ENCODE measurements at places on chromosomes 16 and 17. TPM values are rescaled to one million over a fixed set of nuclear protein-coding genes. Genes with fewer than 3 reads are reported as not detected.

- no peak for DNase-seq
Measured at GRCh38 chr17:8574687-8575086, 55.8 kb downstream of the MYH10 start.

- no peak for DNase-seq
Measured at GRCh38 chr17:48715496-48716399, 6.6 kb downstream of the PRAC1 start.

DNA sequence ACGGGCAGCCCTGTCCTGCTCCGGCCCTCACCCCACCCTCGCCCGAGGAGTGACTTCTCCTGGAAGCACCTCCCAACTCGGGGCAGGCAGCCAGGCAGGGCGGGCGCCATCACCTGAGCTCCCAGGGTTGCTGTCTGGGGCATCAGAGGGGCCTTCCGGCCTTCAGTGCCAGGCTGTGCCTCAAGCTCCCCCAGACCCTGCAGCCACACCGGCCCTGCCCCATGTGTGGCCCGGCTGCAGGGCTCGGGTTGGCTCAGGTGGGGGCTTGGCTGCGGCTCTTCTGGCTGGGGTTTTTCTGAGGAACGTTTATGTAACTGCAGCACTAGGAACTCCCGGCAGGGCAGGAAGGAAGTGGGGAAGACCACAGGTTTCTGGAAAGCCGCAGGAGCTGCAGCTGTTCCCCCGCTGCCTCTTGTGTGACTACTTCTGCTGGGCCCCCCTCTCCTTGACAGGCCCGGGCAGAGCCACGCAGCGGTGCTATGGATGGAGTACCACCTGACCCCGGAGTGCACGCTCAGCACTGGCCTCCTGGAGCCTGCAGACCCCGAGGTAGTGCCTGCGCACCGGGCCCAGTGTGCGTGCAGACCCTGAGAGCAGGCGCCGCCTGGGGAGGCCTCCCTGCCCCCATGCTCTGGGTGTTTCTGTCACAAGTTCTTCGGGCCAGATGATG is 45.6 kb downstream of the PRMT7 start:
- peak; percentile 72 for DNase-seq

- DNase-seq, result no peak
Measured at GRCh38 chr17:13395862-13396261, 205.9 kb downstream of the HS3ST3A1 start.

DNA sequence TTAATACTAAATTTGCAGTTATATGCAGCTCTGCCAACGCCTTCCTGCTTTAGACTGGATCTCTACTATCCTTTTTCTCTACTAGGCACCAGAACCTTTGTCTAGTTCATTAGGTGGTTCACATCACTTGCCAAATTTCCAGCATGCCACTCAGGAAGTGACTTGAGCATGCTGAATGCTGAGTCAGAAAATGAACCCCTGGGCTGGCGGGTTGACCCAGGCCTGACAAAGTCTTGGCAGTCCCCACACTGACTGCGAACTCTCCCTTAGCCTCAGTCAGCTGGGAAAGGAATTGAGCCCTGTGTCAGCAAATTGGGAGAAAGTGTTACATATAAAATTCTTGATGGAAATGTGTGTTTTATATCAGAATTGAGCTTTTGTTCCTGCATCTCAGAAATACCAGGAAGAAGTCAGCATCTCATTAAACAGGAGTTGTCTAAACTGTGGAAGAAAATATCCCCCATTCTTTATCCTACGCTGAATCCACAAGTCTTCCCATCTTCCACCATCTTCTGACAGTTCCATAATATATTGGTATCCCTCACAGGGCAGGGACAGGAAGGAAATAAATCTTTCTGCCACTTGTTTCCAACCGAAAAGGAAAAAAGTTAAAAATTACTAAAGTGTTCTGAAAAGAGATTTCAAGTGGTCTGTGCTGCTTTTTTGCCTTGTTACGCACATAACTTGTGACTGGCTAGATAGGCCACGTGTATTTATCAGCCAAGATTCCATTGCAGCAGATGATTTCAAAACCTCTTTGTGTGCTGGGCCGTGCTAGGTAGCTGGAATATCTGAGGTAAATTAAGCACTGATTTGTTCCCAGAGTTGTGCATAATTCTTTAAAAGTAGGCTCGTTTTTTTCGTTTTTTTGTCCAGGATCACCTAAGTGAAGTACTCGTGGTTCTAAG is 16.7 kb upstream of the SLC12A3 start:
- no peak for DNase-seq

DNA sequence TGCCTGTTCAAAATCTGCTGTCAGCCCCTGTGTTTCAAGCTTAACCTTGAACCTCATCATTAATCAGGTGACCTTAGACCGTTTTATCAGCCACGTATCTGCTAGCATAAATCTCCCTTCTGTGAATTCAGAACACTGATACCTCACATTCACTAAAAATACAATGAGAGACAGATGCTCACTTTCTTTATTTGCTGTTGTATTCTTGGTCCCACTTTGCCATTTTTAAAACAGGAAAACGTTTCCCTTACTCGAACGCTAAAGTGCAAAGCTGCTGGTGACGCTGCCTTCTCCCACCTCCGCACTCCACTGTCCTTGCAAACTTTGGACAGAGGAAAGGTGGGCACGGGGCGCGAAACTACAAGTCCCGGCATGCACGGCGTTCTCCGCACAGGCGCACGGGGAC is 220 bp upstream of the ARHGAP44 start:
- DNase-seq, result no peak

DNA sequence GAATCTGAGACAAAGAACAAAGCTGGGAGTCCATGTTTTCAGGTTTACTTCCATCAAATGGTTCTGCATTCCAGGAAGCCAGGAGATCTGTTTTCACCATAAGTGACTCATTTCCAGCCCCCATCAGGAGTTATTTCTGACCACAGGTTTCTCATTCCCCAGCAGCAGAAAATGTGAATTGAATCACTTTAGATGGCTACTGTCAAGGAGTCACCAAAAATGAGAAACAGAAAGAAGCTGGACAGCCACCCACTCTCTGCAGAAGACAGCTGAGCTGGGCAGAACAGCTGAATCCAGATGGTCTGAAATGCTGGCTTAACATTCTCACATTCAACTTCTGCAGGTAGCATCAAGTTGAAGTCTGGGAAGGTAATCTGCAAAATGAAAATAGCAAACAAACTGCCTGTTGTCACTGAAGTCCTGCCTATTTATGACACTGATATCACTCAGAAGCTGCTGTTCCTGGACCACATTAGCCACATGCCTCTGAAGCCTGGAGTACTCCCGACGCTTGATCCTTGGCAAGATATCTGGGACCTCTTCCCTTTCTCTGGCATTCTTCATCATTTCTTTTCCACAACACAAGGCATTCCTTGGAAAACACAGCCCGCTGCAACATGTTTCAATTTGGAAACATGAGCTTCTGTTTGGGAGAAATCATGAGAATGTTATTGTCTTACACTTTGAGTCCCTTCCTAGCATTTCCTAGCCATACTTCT is 15.3 kb downstream of the CCL11 start:
- DNase-seq, result no peak

DNA sequence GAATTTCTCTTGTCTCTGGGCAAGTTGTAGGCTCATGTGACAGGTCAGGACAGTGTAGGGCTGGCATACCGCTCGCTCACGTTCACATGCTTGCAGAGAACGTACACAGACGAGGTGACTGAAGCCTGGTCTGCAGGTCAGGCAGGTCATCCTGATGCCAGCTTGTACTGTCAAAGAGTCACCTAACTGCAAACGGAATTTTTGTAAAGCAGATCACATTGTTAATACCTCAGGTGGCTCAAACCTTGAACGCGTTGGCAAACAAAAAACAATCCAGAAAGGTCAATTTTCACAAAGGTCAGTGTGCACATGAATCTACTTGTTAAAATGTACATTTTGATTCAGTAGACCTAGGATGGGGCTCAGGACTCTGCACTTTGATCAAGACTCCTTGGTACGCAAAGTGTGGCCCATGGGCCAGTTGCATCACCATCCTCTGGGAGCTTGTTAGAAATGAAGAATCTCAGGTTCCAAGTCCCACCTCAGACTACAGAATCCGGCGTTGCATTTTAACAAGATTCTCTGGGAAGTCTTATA is 28.6 kb downstream of the ANKRD40 start:
- no peak for DNase-seq

GRCh38 chr17:49450735-49451134 is 36.1 kb upstream of the PHB1 start:
- DNase-seq, result no peak

DNA sequence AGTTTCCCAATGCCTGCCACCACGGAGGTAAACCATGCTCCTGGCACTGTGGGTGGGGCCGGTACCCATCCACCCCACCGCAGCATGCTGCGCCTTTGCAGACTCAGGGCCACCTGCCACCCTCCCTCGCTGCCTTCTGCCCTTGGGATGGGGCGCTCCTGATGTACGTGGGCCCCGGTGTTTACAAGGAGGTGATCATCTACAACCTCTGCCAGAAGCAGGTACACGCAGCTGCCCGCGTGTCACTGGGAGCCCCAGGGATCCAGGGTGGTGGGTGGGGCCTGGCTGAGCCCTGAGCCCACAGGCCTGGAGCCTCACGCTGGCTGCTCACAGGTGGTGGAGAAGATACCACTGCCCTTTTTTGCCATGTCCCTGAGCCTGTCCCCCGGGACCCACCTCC is 1.4 kb upstream of the RHOT2 start:
- DNase-seq, result no peak

- DNase-seq, result peak; percentile 37
Measured at GRCh38 chr17:81513372-81513752, 763 bp upstream of the ACTG1 start.

- DNase-seq, result no peak
Measured at GRCh38 chr16:1030473-1030901, 42.1 kb upstream of the SSTR5 start.

GRCh38 chr16:2829501-2830354 is at the start of gene ZG16B:
Gene ZG16B, plus strand, starts transcription at chr16:2830303. Its CDS starts 139 bp downstream, at chr16:2830442.
- no peak for DNase-seq

GRCh38 chr17:41212524-41213169 is 13.8 kb upstream of the KRTAP9-2 start:
- DNase-seq, result no peak

The SULT1A1 gene
- 21.6 TPM for total RNA-seq

The CHST4 gene
- total RNA-seq, result not detected

The ZNF597 gene
- 2.3 TPM for total RNA-seq

The ATP2A1 gene
- 0.56 TPM for total RNA-seq

The KRTAP4-3 gene
- not detected for total RNA-seq

The XYLT1 gene
- 45.3 TPM for total RNA-seq

The SMIM5 gene
- 2.4 TPM for total RNA-seq

Data from naive thymus-derived CD4-positive, alpha-beta T cell (primary cell).